Calu3 (cell line): ENCODE measurements at places on chromosomes 16 and 17.

DNA sequence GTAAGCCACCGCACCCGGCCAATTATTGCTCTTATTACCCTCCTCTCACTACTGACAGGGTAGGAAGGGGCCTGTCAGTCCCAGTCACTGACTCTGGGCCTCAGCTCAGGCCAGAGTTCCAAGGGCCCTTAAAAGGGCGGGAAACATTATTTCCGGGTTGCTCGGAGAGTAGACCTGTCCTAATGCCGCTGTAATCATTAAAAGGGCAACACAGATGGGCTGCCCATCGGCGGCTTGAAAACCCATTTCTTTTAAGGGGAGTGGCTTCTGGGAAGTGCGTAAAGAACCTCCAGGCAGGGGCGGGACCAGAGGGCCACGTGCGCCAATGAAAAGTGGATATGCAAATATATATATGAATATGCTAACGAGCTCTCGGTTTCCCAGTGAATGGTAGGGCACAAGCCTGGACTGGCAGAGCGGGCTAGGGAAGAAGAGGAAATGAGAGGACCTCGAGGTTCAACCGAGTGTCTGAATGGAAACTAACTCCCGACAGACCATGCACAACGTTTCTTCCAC lies 26.6 kb downstream of the PIPOX start:
- no peak for DNase-seq

GRCh38 chr17:74713171-74713755 lies 540 bp upstream of the CD300LF start:
- no peak for DNase-seq

- DNase-seq: no peak
These were observed 167.5 kb downstream of the CDK5R1 start for GRCh38 chr17:32654324-32654723.

GRCh38 chr17:74806334-74806733 lies 30.2 kb upstream of the NAT9 start:
- DNase-seq: no peak

GRCh38 chr16:83363521-83363920 lies 444.3 kb upstream of the HSBP1 start:
- no peak for DNase-seq

- DNase-seq: peak; percentile 68
These were observed 43.7 kb upstream of the GOSR1 start for GRCh38 chr17:30433514-30433913.

DNA sequence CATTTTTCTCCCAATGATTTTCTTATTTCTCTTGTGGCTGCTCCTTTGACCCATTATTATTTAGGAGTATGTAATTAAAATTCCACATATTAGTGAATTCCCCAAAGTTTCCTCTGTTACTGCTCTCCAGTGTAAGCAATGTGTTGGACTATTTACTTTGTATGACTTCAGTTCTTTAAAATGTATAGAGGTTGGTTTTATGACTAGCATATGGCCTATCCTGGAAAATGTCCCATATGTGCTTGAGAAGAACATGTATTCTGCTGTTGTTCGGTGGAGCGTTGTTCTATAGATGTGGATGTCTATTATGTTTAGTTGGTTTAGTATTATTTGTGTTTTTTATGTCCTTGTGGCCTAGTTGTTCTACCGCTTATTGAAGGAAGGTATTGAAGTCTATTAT lies 6.0 kb upstream of the NT5M start:
- DNase-seq: no peak

GRCh38 chr17:42288803-42289610 lies 709 bp downstream of the STAT5A start:
- no peak for DNase-seq

DNA sequence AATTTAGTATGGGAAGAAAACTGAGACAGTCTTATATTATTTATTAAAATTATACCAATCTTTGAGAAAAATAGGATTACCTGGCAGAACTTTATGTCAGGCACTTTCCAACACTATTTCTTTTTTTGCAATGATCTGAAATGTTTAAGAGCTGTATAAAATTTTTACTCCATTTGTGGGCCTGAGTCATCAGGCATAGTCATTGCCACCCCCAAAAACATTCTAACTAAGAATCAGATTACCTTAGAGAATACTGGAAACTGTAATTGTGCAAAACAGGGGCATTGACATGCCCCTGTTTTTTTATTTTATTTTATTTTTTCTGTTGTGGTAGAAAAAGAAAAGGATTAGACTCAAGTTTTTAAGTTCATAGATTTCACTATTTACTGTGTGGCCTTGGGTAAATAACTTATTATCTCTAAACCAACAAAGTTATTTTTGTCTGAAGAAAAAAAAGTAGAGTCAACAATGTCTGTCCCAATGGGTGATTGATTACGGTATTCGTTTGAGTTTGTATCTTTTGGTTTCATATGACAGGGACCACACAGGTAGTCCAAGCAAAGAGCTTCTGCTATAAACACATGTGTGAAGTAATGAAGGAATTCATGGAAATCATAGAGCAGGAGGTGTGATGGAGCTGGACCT lies 24.6 kb downstream of the VAT1L start:
- DNase-seq: no peak

DNA sequence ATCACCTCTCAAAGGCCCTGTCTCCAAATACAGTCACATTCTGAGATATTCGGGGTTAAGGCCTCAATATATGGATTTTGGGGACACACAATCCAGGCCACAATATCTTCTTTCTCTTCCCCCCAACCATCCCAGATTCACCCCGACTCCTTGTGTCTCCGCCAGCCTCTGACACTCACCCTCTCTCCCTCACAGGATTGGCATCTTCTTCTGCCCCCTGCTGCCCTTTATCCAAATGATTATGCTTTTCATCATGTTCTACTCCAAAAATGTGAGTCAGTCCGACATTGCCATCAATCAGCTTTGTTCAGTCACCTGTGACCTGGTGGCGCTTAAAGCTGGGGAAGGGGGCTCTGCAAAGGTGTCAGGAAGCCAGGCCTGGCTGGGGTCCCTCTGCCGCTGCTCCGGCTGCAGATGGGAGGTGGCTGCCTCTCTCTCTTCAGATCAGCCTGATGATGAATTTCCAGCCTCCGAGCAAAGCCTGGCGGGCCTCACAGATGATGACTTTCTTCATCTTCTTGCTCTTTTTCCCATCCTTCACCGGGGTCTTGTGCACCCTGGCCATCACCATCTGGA lies 35.1 kb downstream of the GDE1 start:
- DNase-seq: no peak

DNA sequence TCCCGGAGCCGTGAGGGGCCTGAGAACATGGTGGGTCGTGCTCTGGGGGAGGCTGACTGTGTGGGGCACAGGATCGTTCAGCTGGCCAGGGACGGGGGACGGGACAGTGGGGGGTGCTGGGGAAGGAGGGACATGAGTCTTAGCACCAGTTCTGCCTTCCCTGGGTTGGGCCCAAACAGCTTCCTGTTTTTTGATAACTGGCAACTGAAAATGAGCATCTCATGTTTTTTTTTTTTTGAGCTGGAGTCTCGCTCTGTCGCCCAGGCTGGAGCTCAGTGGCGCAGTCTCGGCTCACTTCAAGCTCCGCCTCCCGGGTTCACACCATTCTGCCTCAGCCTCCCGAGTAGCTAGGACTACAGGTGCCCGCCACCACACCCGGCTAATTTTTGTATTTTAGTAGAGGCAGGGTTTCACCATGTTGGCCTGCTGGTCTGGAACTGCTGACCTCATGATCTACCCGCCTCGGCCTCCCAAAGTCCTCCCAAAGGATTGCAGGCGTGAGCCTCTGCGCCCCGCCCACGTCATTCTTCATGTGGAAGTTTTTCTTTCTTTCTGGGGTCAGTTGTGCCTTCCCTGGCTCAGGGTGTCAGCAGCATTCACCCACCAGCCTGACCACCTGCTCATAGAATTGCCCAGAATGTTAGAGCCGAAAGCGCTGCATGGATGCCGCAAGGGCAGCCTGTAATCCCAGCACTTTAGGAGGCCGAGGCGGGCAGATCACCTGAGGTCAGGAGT lies 6.4 kb downstream of the ASPSCR1 start:
- DNase-seq: no peak

DNA sequence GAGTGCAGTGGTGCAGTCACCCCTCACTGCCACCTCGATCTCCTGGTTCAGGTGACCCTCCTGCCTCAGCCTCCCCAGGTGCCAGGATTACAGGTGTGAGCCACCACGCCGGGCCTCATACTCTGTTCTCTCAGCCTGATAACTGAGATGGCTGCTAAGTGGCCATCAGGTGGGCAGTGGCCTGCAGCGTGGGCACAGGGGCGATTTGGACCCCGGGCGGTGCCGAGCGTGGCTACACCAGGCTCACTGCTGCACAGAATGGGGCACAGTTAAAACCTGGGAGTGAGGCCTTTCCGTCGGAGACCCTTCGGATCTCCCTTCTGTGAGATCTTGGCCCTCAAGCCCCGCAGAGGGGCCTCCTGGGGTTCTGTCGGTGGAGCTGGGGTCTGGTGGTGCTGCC lies 11.5 kb downstream of the CACNA1H start:
- no peak for DNase-seq

DNA sequence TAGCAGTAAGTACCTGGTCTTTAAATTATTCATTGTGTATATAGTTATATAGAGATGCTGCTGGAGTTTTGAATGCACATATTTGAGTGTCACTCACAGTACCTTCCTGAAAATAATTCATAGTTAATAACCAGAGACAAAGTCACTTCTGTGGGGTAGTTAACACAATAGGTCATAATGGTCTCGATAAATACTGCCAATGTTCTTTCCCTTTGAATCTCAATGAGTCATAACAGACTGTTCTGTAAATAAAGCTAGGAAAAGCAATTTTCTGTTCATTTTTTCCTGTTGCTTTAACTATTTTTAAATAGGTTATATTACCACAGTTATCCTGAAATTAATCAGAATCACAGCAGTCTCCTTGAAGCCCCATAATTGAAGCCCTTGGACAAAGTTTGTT lies 87.2 kb downstream of the MAP2K4 start:
- no peak for DNase-seq

DNA sequence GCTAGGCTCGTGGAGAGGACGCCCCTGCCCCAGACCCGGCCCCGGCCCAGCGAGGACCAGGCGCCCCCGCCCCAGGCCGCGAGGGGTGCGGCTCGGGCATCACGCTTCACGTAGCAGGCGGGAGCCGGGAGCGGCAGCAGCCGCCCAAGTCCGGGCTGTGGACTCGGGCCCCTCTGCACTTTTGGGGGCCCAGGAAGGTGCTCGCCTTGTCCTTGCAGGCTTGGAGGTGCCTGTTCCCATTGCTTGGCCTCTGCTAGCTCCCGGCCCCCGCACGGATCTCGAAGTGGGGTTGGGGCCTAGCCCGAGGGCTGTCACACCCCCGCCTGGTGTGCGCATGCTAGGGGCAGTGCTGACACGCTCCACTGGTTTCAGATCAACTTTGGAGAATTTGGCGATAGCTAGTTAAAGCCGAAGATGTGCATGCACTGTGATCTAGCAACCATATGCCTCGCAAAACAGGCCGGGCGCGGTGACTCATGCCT lies 55.7 kb downstream of the WSB1 start:
- no peak for DNase-seq

GRCh38 chr17:72392056-72393010 lies 271.5 kb downstream of the SOX9 start:
- no peak for DNase-seq

DNA sequence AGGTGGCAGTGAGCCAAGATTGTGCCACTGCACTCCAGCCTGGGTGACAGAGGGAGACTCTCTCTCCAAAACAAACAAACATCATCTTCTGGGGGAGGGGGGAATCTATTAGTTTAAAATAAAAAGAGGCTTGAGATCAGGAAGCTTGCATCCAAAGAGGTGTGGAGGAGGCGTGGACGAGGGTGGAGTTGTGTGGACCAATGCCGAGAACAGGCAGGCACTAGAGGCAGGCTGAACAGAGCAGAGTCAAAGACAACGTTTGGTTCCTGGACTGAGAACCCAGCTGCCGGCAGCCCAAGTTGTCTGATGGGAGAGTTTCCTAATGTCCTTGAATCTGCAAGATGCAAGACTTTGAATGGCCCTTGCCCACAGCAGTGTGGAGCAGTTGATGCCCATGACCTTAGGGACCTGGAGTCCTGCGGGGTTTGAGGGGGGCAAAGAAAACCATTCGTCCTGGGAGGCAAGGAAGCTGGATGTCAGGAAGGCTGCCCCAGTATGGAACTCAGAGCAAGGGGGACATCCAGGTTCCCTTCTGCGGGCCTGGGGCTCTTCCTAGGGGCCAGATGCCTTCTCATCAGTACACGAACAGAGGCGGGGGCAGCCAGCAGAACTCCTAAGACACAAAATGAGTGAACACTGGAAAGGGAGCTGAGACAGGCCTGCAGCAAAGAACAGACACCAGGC lies 9.2 kb downstream of the TBC1D16 start:
- DNase-seq: no peak

- no peak for DNase-seq
These were observed 918 bp upstream of the KRABD2 start for GRCh38 chr17:8377422-8377821.

DNA sequence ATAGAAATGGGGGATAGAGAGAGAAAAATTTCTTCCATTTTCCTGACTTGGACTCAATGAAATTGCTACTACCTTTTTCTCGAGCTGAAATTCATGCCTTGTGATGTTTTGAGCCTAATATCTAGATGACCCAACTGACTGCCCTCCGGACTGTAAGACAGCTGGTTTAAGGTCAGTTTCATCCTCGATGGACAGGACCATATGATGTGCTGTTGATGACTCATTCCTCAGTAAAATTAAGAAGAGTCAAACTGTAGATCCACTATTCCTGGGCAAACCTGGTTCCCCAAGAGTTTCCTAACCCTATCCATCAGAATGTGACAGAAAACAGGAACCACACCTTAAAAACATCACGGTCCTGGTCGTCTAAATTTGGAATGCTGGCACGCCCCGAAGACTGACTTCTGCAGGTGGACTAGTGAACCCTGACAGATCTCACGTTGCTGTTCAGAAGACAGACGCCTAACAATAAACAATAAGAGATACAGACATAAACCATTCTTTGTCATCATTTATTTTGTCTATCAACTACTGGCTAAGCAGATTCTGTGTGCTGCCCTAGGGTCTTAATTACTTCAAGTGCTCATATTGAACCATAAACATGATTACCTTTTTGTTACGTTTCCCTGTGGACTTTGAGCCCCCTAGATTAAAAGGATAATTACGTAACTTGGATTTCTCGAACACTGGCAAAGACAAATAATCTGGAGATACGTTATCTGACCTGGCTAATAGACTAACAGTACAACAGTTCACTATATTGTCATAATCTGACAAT lies 45.1 kb upstream of the NOS2 start:
- no peak for DNase-seq

- DNase-seq: peak; percentile 80
These were observed 9.1 kb upstream of the COL1A1 start for GRCh38 chr17:50210240-50211225.

DNA sequence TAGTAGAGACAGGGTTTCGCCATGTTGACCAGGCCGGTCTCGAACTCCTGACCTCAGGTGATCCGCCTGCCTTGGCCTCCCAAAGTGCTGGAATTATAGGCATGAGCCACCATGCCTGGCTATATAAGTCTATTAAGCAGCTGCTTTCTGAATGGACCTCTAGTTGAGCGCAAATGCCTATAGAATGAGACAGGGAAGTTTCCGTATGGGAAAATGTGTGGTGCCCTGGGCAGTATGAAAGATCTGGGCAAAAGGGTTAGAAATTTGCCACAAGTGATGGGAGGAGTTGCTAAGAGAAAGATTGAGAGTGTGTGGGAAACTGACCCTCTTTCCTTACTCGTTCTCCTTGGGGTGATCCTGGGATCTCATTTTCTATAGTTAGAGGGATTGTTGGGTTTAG lies 26.3 kb downstream of the SLC6A2 start:
- no peak for DNase-seq

GRCh38 chr17:65677932-65678331 lies 116.5 kb upstream of the AXIN2 start:
- DNase-seq: no peak
